ENCODE measurements at places on chromosomes 4 and X. TPM values are rescaled to one million over a fixed set of nuclear protein-coding genes. Genes with fewer than 3 reads are reported as not detected.

Gene TEX13C
- total RNA-seq = not detected

Gene GABRQ
- total RNA-seq = 1.7 TPM

Gene STAP1
- total RNA-seq = not detected

Gene CCNB3
- not detected for total RNA-seq

Gene C1QTNF7
- not detected for total RNA-seq

Gene DCX
- 0.66 TPM for total RNA-seq

Gene SPCS3
- 173 TPM for total RNA-seq

Gene GRK4
- total RNA-seq = 4.2 TPM

Gene ENAM
- not detected for total RNA-seq

Gene CLDN34
- total RNA-seq = 0.49 TPM

Gene GYPE
- total RNA-seq = 1.4 TPM

Gene P2RY4
- total RNA-seq = not detected

Gene MBNL3
- 12.7 TPM for total RNA-seq

Gene PPARGC1A
- 8.9 TPM for total RNA-seq

Gene EMCN
- not detected for total RNA-seq

GRCh38 chr4:747546-748170, 42.0 kb downstream of the PCGF3 start:
- no peaks in the 10 kb centered on the region for H3K4me1 ChIP-seq
- no peaks in the 10 kb centered on the region for H3K27me3 ChIP-seq
- no peak for DNase-seq
- no peak overlapping the region for H3K4me3 ChIP-seq
- H3K27ac ChIP-seq = no peak overlapping the region

DNA sequence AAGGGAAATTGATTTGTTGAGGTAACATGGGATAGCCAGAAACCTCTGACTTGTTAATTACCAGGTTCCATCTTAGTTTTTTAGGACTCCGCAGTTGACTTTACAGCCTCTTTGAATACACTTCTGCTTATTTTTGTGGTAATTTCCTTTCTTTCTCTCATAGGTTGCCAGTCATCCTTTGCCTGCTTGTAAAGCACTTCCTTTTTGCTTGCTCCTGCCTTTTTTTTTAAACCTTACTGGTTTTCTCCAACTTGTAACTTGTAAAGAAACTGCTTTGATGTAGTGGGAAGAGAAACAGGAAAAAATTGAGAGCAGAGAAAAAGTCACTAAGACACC, 2.6 kb downstream of the PGK1 start:
- H3K4me3 ChIP-seq = peak overlapping the region; percentile 95
- H3K36me3 ChIP-seq = peaks cover 14% of the 10 kb centered on the region
- DNase-seq = no peak
- H3K27ac ChIP-seq = no peak overlapping the region
- H3K4me1 ChIP-seq = peaks cover 2% of the 10 kb centered on the region
- no peaks in the 10 kb centered on the region for H3K27me3 ChIP-seq

- no peaks in the 10 kb centered on the region for H3K27me3 ChIP-seq
- peaks cover 4% of the 10 kb centered on the region for H3K4me1 ChIP-seq
- no peaks in the 10 kb centered on the region for H3K36me3 ChIP-seq
- DNase-seq = no peak
- H3K27ac ChIP-seq = no peak overlapping the region
These were observed 434.9 kb downstream of the ARHGAP24 start for GRCh38 chr4:85909851-85910250.

- H3K4me1 ChIP-seq = peaks cover 29% of the 10 kb centered on the region
- no peaks in the 10 kb centered on the region for H3K27me3 ChIP-seq
- DNase-seq = peak; percentile 51
- H3K27ac ChIP-seq = no peak overlapping the region
These were observed 14.9 kb downstream of the RASL11B start for GRCh38 chr4:52877036-52877435.

DNA sequence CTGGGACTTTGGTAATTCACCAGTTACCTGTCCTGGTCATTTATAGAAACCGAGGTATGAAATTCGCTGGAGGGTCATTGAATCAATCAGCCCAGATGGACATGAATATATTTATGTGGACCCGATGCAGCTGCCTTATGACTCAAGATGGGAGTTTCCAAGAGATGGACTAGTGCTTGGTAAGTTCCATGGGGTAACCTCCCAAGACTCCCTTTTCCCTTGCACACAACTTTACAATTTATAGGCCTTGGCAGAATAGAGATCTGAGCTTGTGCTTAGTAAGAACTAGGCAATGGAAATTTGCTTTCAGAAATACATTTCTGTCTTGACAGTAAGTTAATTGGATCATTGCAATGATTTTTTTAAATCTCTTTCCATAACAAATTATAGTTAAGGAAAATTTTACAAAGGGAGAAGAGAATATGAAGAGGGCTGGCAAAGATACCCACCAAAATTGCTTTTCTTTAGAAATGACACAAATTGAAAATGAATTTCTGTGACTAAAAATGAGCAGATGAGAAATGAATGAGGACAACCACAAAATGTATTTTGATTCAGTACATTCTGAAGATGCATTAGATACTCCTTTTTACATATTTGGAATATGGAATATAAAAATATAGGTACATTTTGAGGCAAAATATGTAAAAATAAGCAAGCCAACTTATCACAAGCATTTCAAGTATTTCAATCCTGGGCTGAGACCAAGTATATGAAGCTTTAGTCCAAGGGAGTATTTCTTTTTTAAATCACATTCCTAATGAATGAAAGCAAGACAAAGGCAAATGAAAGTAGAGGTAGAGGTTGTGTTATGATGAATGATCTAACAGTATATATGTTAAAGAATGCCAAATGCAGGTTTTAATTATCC, 45.9 kb downstream of the PDGFRA start:
- no peak for DNase-seq
- peaks cover 22% of the 10 kb centered on the region for H3K36me3 ChIP-seq
- H3K4me3 ChIP-seq = no peak overlapping the region
- H3K27ac ChIP-seq = no peak overlapping the region

- DNase-seq = no peak
- H3K4me1 ChIP-seq = no peaks in the 10 kb centered on the region
- H3K27me3 ChIP-seq = no peaks in the 10 kb centered on the region
- no peak overlapping the region for H3K27ac ChIP-seq
- no peak overlapping the region for H3K4me3 ChIP-seq
- H3K36me3 ChIP-seq = no peaks in the 10 kb centered on the region
These were observed 68.0 kb downstream of the PPEF2 start for GRCh38 chr4:75834095-75834771.

GRCh38 chr4:71907782-71908181, 123.9 kb upstream of the GC start:
- H3K27me3 ChIP-seq = no peaks in the 10 kb centered on the region
- no peaks in the 10 kb centered on the region for H3K4me1 ChIP-seq
- DNase-seq = no peak
- no peak overlapping the region for H3K4me3 ChIP-seq

- H3K27ac ChIP-seq = no peak overlapping the region
- no peaks in the 10 kb centered on the region for H3K4me1 ChIP-seq
- H3K27me3 ChIP-seq = no peaks in the 10 kb centered on the region
- DNase-seq = no peak
- no peak overlapping the region for H3K4me3 ChIP-seq
These were observed 10.3 kb downstream of the SNX25 start for GRCh38 chr4:185219551-185220344.

DNA sequence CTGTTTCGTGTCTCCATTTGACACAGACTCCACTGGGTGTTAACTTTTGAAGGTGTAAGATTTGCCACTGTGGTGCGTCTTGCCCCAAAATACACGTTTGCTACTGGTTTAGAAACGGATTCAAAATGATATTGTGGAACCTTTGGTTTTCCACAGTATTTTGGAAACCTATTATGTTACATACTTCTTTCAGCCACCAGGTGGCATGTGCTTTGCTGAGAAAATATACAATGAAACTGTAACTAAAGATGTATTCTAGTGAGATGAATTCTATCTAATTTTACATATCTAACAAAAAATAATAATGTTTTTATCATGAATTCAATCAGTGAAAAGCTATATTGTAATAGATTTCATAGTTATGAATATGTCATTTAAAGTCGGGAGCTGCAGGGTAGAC, 28.4 kb upstream of the SLITRK4 start:
- no peaks in the 10 kb centered on the region for H3K27me3 ChIP-seq
- H3K36me3 ChIP-seq = no peaks in the 10 kb centered on the region
- no peak overlapping the region for H3K27ac ChIP-seq
- H3K4me3 ChIP-seq = no peak overlapping the region
- no peaks in the 10 kb centered on the region for H3K4me1 ChIP-seq

- H3K4me3 ChIP-seq = peak overlapping the region; percentile 72
- no peaks in the 10 kb centered on the region for H3K4me1 ChIP-seq
- H3K36me3 ChIP-seq = no peaks in the 10 kb centered on the region
- DNase-seq = peak; percentile 97
These were observed 110.6 kb downstream of the DCTD start for GRCh38 chr4:182806259-182807252.

GRCh38 chr4:75180790-75181776, 248.2 kb downstream of the PARM1 start:
- peaks cover 21% of the 10 kb centered on the region for H3K27me3 ChIP-seq
- DNase-seq = peak; percentile 65
- H3K4me1 ChIP-seq = peaks cover 3% of the 10 kb centered on the region
- no peaks in the 10 kb centered on the region for H3K36me3 ChIP-seq

DNA sequence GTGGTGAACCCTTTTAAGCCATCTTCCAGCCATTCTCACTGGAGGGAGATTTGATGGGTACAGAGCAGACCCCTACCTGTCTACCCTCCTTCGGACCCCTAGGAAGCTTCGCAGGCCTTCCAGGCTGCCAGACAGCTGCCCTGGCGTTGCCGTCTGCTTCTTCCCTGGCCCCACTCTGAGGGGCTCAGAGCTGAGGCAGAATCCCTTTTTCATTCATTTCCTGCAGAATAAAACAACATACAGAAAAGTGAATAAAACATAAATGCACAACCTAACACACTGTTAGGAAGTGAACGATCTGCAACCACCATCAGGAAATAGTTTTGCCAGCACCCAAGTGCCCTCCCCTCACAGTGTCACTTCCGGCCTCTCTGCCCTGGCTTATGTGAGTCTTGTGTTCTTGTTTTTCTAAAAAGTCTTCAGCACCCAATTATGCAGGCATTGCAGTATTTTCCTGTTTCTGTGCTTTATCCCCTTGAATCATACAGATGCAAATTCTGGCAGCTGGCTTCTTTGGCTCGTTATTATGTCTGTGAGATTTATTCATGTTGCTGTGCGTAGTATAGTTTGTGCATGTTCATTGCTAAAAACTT, 5.6 kb upstream of the ADD1 start:
- no peaks in the 10 kb centered on the region for H3K27me3 ChIP-seq
- no peak overlapping the region for H3K27ac ChIP-seq
- H3K4me3 ChIP-seq = no peak overlapping the region
- peaks cover 2% of the 10 kb centered on the region for H3K4me1 ChIP-seq

DNA sequence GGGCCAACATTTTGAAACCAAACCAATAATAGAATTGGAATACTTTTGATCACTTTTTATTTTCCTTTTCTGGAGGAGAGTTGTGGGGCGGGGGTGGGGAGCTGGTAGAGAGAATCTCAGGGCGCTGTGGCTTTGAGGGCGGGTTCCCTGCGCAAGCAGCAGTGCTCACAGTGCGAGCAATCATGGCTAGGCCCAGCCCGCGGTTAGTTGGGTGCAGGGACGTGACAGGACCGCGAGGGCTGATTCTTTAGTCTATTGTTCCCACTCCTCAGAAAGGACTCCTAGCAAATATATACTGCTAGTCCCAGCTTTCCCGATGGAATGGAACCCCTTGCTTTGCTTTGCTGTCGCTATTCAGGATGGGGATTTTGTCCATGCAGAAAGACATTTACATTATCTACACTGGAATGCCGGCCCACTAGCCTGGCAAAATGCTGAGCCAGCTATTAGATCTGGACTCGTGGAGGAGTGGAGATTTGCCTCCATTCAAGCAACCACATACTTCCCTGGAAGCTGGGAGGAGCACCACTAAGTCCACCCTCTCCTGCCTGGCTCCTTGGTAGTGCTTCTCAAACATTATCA, 23.9 kb upstream of the APLN start:
- no peak overlapping the region for H3K27ac ChIP-seq
- H3K4me1 ChIP-seq = no peaks in the 10 kb centered on the region
- H3K36me3 ChIP-seq = no peaks in the 10 kb centered on the region
- H3K27me3 ChIP-seq = no peaks in the 10 kb centered on the region

GRCh38 chrX:114581528-114582263, 2.2 kb upstream of the HTR2C start:
- peaks cover 81% of the 10 kb centered on the region for H3K27me3 ChIP-seq
- H3K4me1 ChIP-seq = no peaks in the 10 kb centered on the region
- peak overlapping the region; percentile 62 for H3K4me3 ChIP-seq
- peak; percentile 86 for DNase-seq
- no peaks in the 10 kb centered on the region for H3K36me3 ChIP-seq

DNA sequence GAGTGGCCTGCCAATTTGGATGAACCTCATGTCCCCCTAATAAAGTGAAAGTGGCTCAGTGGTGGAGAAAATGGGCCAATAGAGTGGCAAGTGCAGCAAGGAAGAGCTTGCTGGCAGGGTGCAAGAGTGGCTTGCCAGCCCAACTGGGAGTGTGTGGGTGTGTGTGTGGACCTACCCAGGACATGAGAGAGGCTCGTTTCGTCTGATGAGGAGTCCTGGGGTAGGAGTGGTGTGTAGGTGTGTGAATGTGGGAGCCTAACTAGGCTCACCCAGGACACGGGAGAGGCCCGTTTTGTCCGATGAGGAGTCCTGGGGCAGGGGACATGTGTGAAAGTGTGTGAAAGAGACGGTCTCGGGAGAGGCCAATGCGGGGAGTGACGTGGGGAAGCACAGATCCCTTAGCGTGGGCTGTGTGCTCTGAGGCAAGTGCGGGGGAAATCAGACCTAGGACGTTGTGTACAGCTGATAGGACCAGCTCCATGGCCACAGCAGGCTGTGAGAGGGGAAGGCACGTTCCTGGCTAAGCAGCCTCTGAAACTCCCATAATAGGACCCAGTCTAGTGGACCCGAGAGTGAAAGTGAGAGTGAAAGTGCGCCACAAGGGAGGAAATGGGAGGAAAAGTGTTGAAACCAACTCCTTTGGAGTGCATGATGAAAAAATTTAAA, 5.3 kb downstream of the GAGE10 start:
- no peak overlapping the region for H3K4me3 ChIP-seq
- H3K36me3 ChIP-seq = no peaks in the 10 kb centered on the region
- H3K27me3 ChIP-seq = no peaks in the 10 kb centered on the region
- no peak overlapping the region for H3K27ac ChIP-seq
- no peak for DNase-seq

- H3K27ac ChIP-seq = no peak overlapping the region
- no peaks in the 10 kb centered on the region for H3K27me3 ChIP-seq
- H3K4me3 ChIP-seq = no peak overlapping the region
- no peaks in the 10 kb centered on the region for H3K4me1 ChIP-seq
- no peak for DNase-seq
- H3K36me3 ChIP-seq = no peaks in the 10 kb centered on the region
These were observed 43.2 kb downstream of the PGRMC2 start for GRCh38 chr4:128244379-128244778.

- no peaks in the 10 kb centered on the region for H3K4me1 ChIP-seq
- no peak overlapping the region for H3K4me3 ChIP-seq
These were observed 134.9 kb downstream of the POLA1 start for GRCh38 chrX:24828600-24828999.

All from endodermal cell (in vitro differentiated cells).